ENCODE measurements at places on chromosomes 3 and 15. TPM values are rescaled to one million over a fixed set of nuclear protein-coding genes. Genes with fewer than 3 reads are reported as not detected.

DNA sequence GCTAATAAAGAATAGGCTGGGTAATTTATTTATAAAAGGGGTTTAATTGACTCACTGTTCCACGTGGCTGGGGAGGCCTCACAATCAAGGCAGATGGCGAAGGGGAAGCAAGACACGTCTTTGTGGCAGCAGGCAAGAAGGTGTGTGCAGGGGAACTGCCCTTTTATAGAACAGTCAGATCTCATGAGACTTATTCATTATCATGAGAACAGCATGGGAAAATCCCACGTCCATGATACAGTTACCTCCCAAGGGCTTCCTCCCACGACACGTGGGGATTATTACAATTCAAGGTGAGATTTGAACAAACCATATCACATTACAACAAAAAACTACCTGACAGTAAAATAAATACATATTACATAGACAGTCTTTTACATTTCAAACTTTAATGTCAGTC lies 414.9 kb downstream of the NAALADL2 start:
- H3K27me3 ChIP-seq, result no peaks in the 10 kb centered on the region
- no peaks in the 10 kb centered on the region for H3K36me3 ChIP-seq
- no peak for DNase-seq
- no peak overlapping the region for H3K4me3 ChIP-seq
- H3K27ac ChIP-seq, result no peak overlapping the region

DNA sequence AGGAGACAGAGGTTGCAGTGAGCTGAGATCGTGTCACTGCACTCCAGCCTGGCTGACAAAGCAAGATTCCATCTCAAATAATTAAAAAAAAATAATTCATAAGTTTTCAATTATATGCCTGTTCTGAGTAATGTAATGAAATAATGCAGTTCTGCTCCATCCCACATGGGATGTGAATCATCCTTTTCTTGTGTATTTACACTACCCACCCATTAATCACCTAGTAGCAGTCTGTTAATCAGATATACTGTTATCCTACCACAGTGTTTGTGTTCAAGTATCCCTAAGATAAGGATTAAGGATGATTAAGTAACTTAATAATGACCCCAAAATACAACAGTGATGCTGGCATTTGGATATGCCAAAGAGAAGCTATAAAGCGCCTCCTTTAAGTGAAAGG lies 38.8 kb downstream of the PIGB start:
- no peaks in the 10 kb centered on the region for H3K4me1 ChIP-seq
- no peak overlapping the region for H3K4me3 ChIP-seq
- H3K27me3 ChIP-seq, result no peaks in the 10 kb centered on the region
- no peak overlapping the region for H3K27ac ChIP-seq
- peaks cover 2% of the 10 kb centered on the region for H3K36me3 ChIP-seq

DNA sequence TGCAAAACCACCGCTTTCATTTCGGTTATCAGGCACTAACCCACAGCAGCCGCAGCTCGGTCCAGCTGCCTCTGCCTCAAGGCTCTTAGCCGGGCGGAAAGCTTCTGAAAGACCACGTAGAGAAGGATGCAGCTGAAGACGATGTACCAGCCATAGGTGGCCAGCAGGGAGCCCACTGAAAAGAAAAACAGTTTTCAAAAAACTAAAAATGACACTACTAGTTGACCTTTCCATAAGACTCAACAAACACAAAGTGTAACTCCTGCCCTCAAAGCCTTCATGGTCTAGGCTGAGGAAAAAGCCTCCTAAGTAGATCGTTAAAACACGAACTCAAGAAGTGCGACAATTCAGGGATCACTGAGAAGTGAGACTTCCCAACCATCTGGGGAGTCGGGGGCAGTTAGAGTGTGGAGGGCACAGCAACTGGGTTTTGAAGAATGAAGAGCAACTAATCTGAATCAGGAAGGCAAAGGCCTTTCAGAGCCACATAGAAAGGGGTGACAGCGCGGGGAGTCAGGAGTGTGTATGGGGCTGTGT lies 716 bp downstream of the SELENOS start:
- DNase-seq, result no peak
- peaks cover 9% of the 10 kb centered on the region for H3K36me3 ChIP-seq
- peak overlapping the region; percentile 84 for H3K27ac ChIP-seq

DNA sequence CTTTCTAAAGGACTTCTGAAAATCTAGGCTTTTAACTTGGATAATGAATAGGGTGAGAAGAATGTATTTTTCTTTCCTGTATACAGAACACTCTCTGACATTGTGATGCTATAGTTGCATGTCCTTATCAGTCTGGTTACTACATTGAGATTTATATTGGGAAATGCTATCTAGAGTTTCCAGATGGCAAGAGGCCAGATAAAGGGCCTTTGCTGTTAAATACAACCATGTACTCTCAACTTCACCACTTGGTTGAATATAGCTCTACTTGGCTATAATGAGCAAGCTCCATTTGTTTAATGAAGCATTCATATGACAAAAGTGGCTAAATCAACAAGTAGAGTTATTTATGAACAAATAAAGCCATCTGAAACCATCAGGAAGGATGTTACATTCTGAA lies 91.0 kb downstream of the IGSF11 start:
- no peak overlapping the region for H3K27ac ChIP-seq
- no peaks in the 10 kb centered on the region for H3K36me3 ChIP-seq
- no peak overlapping the region for H3K4me3 ChIP-seq
- no peak for DNase-seq
- H3K27me3 ChIP-seq, result no peaks in the 10 kb centered on the region

DNA sequence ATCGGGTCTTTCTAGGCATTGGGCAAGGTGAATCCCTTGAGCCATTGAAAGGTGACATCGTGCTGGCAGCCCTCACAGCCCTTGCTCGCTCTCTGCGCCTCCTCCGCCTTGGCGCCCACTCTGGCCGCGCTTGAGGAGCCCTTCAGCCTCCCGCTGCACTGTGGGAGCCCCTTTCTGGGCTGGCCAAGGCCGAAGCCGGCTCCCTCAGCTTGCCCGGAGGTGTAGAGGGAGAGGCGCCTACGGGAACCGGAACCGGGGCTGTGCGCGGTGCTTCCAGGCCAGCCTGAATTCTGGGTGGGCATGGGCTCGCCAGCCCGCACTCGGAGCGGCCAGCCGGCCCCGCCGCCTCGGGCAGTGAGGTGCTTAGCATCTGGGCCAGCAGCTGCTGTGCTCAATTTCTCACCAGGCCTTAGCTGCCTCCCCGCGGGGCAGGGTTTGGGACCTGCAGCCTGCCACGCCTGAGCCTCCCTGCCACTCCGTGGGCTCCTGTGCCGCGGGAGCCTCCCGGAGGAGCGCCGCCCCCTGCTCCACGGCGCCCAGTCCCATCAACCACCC lies 35.4 kb upstream of the INO80 start:
- no peaks in the 10 kb centered on the region for H3K27me3 ChIP-seq
- H3K36me3 ChIP-seq, result no peaks in the 10 kb centered on the region
- DNase-seq, result no peak
- H3K4me3 ChIP-seq, result no peak overlapping the region
- no peaks in the 10 kb centered on the region for H3K4me1 ChIP-seq
- no peak overlapping the region for H3K27ac ChIP-seq

- no peak for DNase-seq
- H3K4me3 ChIP-seq, result no peak overlapping the region
- H3K27ac ChIP-seq, result no peak overlapping the region
- H3K4me1 ChIP-seq, result no peaks in the 10 kb centered on the region
- H3K36me3 ChIP-seq, result no peaks in the 10 kb centered on the region
- no peaks in the 10 kb centered on the region for H3K27me3 ChIP-seq
Measured at GRCh38 chr15:64836023-64836536, 5.6 kb upstream of the PLEKHO2 start.

Gene CCR4
- polyA plus RNA-seq, result not detected

Gene AGTR1
- polyA plus RNA-seq, result 0.38 TPM

Gene GRK7
- not detected for polyA plus RNA-seq

Gene BFSP2
- polyA plus RNA-seq, result not detected

Gene THRB
- 25.9 TPM for polyA plus RNA-seq

Gene PLCD1
- 30.8 TPM for polyA plus RNA-seq
